ENCODE measurements at places on chromosomes 12 and 14.

GRCh38 chr12:116143909-116144308 lies 133.6 kb downstream of the MED13L start:
- no peak for DNase-seq

- no peak for DNase-seq
Measured at GRCh38 chr14:89600950-89601826, 184.2 kb upstream of the FOXN3 start.

- no peak for DNase-seq
Measured at GRCh38 chr14:24190416-24190815, 1.8 kb upstream of the IPO4 start.

DNA sequence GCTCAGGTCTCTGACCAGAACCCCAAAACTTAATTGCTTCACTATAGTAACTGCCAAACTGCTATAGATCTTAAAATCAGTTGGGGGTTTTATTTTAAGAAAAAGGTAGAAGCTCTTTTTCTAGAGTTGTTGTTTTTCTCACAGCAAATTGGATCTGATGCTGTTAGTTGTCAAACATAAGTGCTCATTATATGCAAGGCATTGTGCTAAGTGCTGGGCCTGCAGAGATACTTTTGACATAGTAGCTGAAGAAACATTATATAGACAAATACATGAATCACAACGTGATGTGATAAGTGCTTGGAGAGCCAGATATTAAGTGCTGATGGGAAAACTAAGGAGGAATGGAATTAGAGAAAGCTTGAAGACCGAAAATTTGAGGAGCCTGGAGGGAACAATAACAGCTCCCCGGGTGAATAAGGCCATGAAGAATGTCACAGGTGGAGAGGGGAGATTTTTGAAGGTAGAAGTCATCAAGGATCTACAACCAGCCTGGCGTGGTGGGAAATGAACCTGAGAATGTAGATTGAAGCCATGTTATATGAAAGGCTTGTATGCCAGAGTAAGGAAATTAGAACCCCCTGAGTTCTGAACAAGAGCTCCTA lies 126.5 kb downstream of the DYRK2 start:
- no peak for DNase-seq

DNA sequence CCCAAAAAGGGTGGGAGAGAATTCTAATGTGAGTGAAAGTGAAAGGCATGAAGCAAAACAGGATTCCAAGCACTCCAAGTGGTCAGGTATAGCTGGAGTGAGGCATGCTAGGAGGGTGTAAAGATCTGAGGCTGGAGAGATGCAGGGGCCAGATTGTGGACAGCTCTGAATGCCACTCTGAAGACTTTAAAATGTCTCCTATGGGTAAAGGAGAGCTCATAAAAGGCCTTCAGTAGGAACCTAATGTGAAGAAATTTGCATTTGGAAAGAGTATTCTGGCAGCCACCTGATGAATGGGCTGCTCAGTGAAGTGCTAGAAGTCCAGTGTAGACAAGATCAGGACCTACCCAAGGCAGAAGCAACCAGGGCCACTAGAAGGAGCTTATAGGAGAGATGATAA lies 68.9 kb downstream of the DNAI7 start:
- DNase-seq: no peak

- DNase-seq: no peak
Measured at GRCh38 chr12:43208627-43209026, 343.4 kb downstream of the ADAMTS20 start.

DNA sequence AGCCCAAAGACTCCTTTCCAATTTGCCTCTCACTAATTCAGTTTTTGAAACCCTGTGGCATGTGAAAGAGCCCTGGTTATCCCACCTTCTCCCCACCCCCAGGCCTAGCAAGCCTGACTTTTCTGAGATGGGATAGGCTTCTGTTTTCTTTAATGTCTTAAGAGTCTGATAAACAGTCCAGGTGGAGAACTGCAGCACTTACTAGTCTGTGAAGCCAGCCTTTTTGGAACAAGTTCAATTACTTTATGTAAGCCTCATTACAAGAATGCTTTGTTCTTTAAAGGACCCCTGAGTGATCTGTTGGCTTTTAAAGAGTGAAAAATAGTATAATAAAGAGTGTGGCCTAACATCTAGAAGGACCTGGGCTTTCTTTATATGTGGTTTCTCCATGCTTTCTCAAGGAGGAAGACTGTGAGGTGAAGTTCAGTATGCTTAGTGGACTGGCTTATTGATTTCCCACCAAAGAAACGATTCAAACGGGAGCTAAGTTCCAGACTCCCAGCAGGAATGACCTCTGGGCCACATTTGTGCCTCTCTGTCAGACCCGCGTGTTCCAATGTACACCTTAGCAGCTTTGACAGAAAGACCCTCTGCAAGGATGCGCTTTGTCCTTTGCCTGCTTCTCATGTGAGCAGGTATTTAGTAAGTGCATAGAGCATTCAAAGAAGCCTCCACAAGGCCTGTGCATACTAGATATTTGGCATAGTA lies 129.5 kb downstream of the DAAM1 start:
- DNase-seq: no peak

DNA sequence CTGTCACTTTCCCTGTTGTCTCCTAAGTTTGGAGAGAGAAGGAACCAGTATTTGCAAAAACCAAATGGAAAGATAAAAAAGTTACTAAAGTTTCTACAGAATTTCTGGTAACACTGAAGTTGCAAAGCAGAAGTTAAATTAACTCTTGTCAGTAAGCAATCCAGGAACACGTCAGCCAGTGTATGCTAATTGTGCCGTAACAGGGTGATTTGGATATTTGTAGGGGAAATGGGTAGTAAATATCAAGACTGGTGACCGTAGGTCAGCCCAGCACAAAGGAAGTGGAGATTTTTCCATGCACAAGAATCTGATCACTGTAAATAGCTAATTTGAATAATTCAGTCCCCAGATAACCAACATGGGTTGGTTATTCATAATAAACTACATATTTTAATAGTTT lies 2.3 kb downstream of the CDKN1B start:
- DNase-seq: no peak

GRCh38 chr14:24595073-24595808 lies 14.2 kb downstream of the GZMH start:
- no peak for DNase-seq

DNA sequence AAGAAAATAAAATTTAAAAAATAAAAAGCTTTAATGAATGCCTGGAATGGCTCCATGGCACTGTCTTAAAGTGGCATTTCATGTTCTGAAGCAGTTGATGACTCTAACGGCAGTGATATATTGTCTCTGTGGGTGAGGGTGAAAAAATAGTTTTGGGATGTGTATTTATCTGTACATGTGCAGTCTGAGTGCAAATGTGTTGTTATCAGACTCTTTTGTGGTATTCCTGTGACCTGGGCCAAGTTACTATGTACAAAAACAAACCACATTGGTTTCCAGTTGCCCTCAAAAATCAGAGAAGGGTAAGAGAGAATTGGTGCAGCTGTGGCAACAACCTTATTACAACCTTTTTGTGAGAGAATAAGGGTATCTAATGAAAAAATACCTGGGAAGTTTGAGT lies 81.7 kb upstream of the CCDC91 start:
- DNase-seq: no peak

- DNase-seq: no peak
Measured at GRCh38 chr14:72517736-72518135, 376.2 kb downstream of the DPF3 start.

DNA sequence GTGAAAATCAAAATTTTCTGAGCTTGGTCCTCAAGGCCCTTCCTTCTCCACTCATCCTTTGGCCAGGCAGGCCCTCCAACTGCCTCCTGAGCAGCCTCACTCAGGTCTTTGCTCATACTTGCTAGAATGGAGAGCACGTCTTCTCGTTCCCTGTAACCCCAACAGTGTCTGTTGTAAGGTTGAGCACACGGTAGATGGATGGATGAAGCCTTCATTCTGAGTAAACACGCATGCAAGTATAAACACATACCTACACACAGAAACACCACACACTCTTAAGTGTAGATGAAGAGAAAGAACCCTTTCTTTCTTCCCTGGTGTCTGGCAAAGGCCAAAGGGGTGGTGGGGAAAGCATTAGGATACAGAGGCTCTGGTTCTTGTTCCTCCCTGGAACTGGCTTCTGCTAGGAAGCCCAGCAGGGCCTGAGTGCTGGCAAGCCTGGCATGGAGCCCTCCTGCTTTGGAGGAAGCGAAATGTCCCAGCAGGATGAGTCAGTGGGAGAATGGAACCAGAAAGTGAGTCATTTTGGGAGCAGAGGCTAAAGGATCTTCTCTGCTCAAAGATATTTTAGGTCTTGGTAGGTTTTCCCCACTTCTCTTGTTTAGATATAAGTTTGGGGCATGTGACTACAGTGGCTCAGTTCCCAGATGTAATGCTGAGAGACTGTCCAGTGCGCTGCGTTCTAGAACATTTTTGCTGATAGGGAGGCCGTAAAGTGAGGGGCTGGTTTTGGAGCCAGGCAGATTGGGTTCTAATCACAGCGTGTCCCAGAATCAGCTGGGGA lies 127.4 kb downstream of the CACNA1C start:
- no peak for DNase-seq

DNA sequence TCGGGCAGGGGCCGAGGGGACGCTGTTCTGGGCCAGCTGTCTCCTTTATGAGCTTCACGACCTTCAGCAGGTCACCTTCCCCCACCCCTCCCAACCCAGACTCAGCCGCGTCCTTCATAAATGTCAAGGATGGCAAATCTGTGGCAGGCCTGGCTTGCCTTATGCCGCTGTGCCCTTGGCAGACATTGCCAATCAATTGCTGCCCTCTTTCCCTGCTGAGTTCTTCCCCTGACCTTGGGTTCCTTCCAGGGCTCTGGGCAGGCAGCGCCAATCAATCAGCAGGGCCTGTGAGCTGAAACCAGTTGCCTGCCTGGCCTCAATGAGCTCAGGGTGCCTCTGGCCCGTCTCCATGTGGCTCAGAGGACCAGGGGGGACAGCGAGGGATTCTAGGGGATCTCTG lies 7.7 kb downstream of the FAM222A start:
- DNase-seq: no peak

GRCh38 chr14:32629236-32629635 lies 300.1 kb downstream of the AKAP6 start:
- no peak for DNase-seq

- no peak for DNase-seq
Measured at GRCh38 chr12:46933947-46934346, 108.2 kb upstream of the SLC38A4 start.

DNA sequence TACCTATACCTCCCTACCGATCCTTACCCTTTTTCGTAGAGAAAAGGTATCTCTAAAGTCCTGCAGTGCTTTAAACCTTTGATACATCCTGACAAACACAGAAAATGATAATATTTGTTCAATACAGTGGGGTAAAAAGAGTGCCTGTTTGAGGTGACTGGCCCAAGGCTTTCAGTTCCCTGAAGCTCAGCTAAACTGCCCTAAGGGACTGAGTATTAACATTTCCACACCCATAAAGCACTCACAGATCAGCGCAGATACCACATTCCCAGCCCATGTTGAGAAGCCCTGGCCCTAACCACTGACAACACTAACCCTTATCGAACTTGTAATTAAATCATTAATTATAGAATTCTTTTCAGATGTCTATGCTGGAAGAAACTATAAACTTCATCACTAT lies 108.7 kb downstream of the DIP2B start:
- DNase-seq: no peak

DNA sequence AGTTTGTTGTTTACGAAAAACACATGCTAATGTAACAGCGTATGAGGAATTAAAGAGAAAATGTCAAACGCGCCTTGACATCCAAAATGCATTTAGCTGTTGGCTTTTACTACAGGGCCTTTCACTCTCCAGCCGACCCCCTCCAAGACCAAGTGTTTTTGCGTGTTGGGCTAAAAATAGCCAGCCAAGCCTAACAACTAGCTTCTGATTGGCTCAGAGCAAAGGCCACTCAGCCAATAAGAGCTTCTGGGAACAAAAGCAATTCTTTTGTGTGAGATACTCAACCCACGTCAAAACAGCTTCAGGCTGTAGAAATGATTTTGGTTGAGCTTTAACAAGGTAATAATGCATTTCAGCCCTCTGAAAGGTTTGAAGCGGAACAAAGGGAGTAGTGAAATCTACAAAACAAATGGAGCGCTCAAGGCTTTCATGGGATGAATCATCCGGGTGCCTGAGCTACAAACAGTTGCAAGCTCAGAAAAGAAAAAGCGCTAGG lies 198.7 kb upstream of the DCN start:
- no peak for DNase-seq

- DNase-seq: no peak
Measured at GRCh38 chr12:96131230-96131788, 62.9 kb upstream of the ELK3 start.

- peak; percentile 54 for DNase-seq
Measured at GRCh38 chr14:104563742-104564615, 15.6 kb upstream of the C14orf180 start.

DNA sequence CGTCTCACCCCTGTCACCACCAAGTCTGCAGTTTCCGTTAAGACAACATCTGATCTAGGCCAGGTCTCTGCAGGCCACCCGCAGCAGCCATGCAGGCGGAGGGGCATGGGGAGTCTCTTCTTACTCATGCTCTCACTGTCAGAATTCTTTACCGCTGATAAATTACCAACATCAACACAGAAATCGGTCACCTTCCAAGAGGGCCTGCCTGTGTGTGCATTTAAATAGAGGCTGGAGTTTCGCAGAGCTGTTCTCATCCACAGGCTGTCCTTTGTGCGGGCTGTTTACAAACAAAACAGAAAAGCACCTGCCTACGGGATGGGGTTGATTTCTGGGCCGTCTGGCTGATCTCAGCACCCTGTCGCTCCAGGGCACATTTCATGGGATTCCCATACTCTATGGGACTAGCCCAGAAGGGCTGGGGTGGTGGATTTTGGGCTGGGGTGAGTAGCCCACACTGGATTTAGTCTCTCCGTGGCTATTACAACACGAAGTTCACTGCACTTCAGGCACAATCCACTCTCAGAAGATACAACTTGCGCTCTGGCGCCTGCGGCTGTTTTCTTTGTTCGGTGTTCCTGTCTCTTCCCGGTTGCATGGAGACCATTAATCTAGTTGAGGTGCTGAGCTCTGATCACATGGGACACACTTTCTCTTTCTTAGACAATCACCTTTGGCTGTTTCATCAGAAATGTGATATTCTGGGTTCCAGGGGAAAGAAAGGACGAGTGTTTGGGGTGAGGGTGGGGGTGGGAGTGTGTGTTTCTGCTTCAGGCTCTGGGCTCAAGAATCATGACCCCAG lies 331.1 kb downstream of the GLT1D1 start:
- no peak for DNase-seq

- DNase-seq: no peak
Measured at GRCh38 chr12:69435644-69436043, 34.5 kb upstream of the FRS2 start.

DNA sequence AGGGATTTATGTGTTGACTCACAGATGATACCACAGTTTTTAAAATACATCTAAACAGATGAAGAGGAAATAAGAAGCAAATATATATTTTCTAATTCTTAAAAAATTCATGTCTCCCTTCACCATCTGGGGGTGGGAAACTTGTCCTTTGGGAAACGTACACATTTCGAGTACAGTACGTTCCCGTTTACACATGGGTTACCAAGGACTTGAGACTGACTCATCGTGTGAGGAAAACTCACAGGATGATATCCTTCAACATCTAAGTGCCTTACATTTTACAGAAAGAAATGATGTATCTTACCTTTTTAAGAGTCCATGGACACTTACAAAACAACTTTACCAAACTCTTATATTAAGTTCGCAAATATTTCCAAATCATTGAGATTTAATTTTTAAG lies 16.0 kb upstream of the FBLN5 start:
- no peak for DNase-seq
